ENCODE measurements at places on chromosomes 4 and X.

- DNase-seq = no peak
Measured at GRCh38 chr4:79673898-79674297, 265.9 kb upstream of the GK2 start.

- DNase-seq = no peak
Measured at GRCh38 chrX:118988911-118989310, 14.5 kb downstream of the LONRF3 start.

- no peak for DNase-seq
Measured at GRCh38 chr4:26583538-26583864, 383 bp upstream of the TBC1D19 start.

DNA sequence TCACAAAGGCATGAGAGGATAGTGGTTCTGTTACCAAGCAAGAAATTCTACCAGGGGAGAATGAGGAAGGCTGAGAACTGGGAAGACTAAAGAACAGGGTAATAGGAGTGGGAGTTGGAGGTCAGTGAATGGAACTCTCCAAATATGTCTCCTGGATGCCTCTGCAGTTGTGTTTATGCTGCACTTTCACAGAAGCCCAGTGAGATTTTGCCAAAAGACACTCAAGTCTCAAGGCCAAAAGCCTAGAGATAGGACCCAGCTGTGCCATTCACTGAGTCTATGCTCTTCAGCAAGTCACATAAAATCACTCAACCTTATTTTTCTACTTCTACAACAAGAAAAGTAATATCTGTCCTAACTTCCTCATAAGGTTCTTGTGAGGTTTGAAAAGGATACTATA, 285.4 kb downstream of the UNC5C start:
- DNase-seq = no peak

GRCh38 chr4:182143086-182143821, 99.9 kb upstream of the TENM3 start:
- no peak for DNase-seq

DNA sequence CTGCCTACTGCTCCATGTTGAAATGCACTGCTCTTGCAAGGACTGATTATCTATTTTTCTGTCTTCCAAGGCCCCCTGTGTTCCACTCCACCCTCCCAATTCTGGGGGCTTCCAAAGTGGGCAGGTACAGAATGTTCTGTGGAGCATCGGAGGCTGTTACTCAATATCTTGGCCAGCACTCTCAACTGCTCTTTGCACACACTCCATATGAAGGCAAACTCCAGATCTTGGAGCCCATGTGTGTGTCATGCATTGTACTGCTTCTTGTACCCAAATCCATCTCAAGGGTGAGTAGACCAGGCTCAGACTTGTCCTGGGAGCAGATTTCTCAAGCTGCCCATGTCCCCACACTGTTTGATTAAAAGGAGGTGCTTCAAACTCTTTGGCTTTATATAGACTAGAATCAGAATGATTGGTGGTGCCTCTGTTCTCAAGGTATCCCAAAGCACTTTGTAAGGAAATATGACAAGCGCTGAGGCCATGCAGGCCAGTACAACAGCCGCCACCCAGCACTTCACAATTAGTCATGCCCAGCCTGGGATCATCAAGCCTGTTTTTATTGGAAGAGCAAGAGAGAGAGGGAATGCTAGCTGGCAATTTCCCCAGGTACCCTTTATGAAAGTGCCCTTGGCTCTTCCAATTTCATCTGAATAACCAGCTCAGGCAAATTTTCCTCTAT, 44.3 kb downstream of the AR start:
- DNase-seq = no peak

DNA sequence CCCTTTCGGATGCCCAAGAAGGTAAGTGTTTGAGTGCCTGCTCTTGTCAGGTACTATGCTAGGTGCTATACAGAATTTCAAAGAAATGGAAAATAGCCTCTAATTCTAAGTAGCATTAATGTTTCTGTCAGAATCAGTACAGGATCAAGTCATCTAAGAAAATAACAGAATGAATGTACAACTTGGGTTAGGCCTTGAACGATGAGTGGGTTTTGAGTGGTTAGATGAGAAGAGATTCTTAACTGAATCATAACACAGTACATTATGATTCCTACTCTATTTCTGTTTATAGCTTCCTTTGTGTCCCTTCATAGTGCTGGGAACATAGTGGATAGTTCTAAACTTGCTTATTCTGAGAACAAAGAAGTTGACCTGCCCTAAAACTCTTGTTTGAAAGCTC, 253.9 kb downstream of the GLUD2 start:
- no peak for DNase-seq

DNA sequence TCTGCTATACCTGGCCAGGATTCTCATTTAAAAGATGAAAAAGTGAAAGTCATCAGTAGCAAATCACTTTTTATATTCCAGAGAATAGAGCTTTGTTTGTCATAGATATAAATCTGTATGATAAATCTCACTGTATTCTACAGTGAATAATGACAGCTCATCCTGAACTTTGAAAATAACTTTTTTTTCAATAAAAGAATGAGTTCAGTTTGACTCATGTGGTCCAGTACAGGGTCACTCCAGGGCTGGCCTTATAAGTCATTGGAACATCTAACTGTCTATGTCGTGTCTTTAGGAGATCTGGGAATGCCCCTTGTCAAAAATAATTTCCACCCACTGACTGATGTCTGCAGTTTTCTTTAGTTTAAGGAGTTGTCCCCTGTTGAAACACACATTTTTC, 18.5 kb upstream of the CXCL8 start:
- DNase-seq = no peak

DNA sequence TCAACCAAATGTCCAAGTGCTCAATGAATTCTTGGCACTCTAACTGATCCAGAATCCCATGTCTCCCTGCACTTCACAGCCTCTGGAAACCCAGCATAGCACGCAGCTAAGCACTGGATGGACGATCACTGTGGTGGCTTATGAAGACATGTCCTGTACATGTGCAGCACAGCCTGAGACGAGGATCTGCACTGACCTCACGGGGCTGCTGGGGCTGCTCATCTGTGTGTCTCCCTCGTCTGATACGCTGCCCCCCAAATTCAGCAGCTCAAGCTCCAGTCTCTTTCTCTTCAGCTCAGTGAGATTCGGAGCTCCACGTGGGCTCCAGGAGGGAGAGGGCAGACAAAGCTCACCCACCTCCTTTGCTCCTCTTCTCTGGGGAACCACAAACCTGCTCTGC, 126.9 kb downstream of the CPZ start:
- no peak for DNase-seq

DNA sequence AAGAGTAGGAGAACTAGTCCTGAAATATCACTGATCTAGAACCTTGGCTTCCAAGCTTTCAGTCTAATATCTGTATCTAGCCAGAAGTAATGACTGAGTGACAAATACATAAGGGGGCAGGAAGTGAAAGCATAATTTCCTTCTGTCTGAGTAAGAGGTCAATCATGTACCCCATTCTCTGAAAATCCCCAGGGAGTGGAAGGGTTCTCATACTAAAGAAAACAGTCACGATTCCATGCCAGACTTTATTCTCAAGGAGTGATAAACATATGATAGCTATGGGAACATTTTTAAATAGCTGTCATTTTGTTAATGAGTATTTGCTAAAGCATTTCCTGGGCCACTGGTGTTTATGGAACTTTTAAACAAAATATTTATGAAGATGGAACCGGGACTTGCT, 308.5 kb downstream of the ARHGAP24 start:
- DNase-seq = no peak

DNA sequence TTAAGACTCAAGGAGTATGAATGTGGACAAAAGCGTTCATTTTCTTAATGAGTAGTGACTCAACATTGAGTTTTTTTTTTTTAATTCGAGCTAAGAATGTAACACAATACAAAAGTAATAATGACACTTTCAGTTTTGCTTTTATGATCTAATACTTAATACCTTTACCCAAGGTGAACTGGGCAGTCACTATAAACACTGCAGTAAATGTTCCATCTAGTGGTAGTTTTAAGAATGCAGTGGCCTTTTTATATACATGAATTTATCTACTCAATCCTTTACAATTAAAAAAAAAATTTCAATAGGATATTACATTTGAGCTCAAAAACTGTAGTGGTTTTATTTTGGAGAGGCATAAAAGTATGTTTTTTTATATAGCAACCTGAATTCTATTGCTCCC, 33.9 kb downstream of the PDK3 start:
- no peak for DNase-seq

GRCh38 chr4:120158841-120159463, 92.3 kb upstream of the MAD2L1 start:
- DNase-seq = no peak

GRCh38 chrX:70454441-70455365, 10.1 kb downstream of the DLG3 start:
- peak; percentile 90 for DNase-seq

GRCh38 chrX:42746606-42747005, 31.4 kb downstream of the PPP1R2C start:
- no peak for DNase-seq

GRCh38 chrX:150269605-150270254, 93.4 kb upstream of the MAMLD1 start:
- DNase-seq = no peak

DNA sequence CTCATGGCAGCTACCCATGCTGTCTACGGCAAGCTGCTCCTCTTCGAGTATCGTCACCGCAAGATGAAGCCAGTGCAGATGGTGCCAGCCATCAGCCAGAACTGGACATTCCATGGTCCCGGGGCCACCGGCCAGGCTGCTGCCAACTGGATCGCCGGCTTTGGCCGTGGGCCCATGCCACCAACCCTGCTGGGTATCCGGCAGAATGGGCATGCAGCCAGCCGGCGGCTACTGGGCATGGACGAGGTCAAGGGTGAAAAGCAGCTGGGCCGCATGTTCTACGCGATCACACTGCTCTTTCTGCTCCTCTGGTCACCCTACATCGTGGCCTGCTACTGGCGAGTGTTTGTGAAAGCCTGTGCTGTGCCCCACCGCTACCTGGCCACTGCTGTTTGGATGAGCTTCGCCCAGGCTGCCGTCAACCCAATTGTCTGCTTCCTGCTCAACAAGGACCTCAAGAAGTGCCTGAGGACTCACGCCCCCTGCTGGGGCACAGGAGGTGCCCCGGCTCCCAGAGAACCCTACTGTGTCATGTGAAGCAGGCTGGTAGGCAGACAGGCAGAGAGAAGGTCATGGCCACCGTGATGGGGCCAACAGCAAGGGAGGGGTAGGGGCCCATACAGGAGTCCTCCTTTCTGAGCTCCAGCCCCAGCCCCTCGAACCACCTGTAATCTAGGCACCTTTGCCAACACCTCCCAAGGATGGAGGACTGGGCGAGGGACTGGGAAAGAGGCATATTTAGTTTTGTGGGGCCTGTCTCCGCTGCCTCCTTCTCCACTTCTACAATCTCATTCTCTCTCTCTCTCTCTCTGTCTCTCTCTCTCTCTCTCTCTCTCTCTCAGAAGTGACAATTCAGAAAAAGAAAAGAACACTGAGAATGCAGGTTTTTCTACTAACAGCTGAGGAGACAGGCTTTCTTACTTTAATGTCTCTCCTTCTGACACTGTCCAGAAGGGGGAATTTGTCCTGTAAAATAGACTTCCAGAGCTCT, 4.7 kb upstream of the TSPYL2 start:
- no peak for DNase-seq

GRCh38 chr4:111748157-111748556, 397.1 kb upstream of the FAM241A start:
- no peak for DNase-seq

DNA sequence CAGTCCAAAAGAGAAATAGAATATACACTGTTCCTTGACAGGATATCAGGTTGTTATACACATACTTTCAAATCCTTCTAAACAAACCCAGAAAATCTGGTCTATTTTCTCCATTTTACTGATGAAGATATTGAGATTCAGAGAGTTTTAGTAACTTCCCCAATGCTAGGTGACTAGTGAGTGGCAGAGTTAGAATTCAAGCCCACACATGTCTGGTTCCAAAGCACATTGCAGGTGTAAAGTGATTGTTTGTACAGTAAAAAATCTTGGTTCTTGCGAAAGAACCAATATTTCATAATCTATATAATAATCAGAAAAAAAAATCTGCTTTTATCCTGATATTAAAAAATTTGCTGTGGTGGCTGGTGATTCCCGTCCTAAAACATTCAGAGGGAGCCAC, 39.5 kb upstream of the EMCN start:
- DNase-seq = no peak

DNA sequence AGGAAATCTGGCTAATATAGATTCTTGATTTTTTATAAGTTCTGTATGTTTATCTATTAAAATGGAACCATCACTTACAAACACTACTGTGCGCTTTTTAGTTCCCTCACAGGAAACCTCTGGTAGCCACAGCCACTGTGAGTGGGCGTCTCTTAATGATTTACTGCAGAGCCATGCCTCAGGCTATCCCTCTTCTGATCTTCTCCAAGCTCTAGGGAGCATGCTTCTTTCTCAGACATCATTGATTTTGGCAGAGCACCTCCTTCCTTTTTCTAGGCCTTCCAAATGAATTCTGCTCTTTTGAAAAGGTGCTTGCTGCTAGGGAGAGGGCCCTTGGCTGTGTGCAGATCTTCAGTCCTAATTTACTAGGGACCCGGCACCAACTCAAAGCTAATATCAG, 61.1 kb upstream of the STS start:
- DNase-seq = no peak

DNA sequence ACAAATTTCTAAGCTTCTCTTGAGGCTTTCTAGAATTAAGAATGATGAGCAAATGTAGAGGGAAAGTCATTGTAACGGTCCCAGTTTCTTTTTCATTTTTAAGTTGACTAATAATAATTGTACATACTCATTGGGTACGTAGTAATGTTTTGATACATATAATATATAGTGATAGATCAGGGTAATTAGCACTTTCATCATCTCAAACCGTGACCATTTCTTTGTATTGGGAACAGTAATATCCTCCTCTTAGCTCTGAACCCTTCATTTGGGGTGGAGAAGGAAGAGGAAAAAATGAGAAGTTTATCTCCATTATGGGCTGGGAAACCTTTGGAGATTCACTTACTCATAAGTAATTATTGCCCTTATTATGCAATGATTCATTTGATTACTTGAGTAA, 39.0 kb upstream of the GBA3 start:
- DNase-seq = no peak

- DNase-seq = no peak
Measured at GRCh38 chrX:37763400-37763799, 16.5 kb upstream of the CYBB start.

- no peak for DNase-seq
Measured at GRCh38 chrX:136823175-136823574, 42.4 kb upstream of the ARHGEF6 start.

DNA sequence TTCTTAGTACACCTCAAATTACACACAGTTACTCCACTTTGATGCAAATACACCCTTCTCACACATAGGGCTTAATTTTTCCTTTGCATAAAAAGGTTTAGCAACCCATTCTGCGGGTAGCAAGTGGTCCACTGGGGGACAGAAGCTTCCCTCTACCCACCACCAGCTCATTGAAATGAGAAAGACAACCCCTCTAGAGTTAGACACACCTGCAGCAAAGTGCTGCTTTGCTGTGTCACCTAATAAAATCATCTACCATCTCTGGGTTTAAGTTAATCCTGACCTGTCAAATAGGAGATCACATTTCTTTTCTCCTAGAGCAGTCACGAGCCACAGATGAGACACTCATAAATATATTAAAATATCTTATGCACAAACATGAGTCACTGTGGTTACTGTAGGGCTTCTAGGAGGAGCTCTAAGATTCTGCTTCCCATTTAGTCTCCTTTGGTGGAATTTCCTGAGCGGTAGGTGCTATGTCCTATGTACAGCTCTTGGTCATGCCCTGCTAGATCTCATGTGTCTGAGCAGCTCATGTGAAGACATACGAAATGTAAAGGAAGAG, 11.9 kb downstream of the BMX start:
- DNase-seq = peak; percentile 35

Data from PC-9 (cell line).